ENCODE measurements at places on chromosomes 6 and 20. TPM values are rescaled to one million over a fixed set of nuclear protein-coding genes. Genes with fewer than 3 reads are reported as not detected.

LY6G6C gene
- 0.54 TPM for total RNA-seq

DNA sequence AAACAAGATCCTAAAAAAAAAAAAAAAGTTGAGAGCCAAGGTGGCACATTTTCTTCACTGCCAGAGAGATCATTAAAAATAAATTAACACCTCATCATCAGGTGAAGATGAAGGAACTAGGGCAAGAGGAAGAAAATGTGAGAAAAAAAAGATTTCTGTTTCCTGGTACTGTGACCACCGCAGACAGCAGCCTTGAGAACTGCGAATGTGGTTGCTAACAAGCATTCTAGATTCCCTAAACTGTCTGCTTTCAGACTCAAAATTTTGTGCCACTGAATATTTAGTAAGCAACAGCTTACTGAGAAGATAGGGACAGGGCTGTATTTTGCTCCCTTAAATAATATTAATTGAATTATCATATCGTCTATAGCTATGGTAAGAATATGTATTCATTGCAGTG, 24.1 kb upstream of the MBOAT1 start:
- DNase-seq, result no peak

ARFGEF3 gene
- under 0.01 TPM for total RNA-seq

- no peak for DNase-seq
Observed at GRCh38 chr6:161132384-161132783, 140.8 kb downstream of the MAP3K4 start.

DNA sequence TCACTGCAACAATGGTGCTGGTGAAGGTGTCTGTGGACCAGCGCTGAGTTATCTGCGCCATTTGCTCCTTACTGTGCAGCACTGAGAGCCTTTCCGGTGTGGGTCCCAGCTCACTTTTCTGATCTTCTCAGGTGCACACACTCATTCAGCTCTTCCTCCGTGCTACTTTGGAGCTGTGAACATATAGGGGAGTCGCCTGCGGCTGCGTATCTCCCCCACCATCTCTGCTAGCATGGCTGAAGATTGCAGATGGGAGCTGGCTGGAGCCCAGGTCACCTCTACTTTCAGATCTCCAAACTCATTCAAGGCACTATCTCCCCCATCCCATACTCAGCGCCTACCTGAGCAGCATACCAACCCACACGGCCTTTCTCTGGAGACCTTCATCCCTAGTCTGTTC, 96.9 kb downstream of the DHX35 start:
- no peak for DNase-seq
